ENCODE measurements at places on chromosomes 7 and 10. TPM values are rescaled to one million over a fixed set of nuclear protein-coding genes. Genes with fewer than 3 reads are reported as not detected.

GRCh38 chr10:71595649-71596048, 123.9 kb downstream of the C10orf105 start:
- DNase-seq: no peak

DNA sequence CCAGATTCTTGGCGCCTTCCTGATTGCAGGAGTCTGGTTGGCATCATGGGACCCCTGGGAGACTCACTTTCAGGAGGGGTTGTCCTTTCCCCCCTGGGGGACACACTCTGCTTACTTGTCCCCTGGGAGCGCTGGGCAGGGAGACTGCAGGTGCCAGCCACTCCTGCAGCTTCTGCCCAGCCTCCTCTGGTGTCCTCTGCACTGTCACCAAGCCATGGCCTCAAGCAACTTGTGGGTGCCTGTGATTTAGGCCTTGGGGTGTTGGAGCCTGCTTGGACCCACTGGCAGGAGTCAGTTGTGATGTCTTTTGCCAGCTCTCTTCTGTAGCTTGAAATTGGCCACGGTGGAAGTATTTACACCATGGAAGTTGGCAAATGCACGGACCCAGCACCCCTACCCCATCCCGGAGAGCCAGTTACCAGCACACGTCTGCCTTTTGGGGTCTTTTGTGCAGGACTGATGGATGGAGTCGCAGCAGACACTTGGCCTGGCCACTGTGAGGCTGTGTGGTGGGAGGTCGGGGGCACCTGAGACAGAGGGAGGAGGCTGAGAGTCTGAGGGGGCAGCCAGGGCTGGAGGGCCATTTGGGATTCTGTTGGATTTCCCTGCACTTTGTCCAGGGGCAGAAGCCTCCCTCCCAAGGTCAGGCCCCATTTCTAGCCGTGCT, 104.7 kb downstream of the LHPP start:
- DNase-seq: peak; percentile 56

GRCh38 chr7:71303566-71303965, 171.6 kb downstream of the GALNT17 start:
- no peak for DNase-seq

DNA sequence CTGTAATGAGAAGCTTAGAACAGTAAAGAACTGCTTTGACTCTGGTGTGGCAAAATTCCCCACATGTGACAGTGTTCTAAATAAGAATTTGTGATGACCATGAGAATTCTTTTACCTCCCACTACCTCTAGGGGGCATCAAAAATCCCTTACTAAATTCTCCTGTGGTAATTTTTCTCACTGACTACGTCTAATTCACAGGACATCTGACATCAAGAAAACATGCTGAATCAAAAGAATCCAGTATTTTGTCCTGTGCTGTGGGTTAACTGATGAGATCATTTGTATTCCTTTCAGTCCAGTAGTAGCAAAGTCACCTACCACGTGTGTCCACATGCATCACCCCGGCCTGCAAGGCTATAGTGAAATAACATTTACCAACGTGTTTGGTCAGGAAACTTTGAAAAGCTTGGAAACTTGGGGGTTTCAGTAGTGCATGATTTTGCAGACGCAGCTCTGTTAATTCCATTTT, 103.8 kb downstream of the ATE1 start:
- DNase-seq: no peak

DNA sequence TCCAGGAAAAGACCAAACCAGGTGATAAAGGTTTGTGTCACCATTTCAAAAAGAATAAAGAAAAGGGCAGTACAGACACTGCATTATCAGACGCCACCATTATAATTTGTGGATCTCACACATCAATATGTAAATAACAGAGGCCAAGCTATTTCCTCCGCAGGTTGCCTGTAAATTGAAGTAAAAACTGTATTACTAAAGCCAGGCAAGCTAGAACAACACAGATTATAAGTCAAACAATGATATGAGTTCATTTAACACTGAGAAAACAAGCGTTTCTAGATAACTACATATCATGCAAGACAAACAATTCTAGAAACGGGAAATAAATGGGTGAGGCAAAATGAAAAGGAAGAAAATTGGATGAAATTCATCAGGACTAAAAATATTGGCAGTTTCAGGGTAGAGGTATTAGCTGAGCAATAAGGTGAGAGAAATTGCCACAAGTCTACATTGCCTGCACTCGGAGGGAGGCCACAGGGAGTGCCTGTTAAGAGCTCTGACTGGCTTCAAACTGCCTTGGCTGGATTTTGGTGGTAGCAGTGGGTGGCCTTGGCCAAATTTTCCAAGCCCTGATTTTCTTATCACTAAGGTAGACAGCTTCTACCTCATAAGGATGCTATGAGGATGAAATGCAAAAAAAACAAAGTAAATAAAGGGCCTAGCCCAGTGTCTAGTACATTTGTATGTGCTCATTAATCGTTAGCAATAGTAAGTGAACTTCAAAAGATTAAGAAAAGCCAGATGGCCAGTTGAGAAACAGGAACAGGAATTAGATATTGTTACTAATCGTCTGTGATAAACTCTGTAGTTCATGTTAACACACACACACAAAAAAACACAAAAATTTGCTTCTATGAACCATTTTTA, 240.0 kb upstream of the NFE2L3 start:
- DNase-seq: no peak

- DNase-seq: no peak
Measured at GRCh38 chr10:108902619-108903285, 1020.6 kb downstream of the XPNPEP1 start.

GRCh38 chr10:121098211-121098610, 247.0 kb downstream of the WDR11 start:
- DNase-seq: no peak

GRCh38 chr10:46293832-46294640, 7.2 kb downstream of the ANTXRL start:
- DNase-seq: peak; percentile 75

- no peak for DNase-seq
Measured at GRCh38 chr10:103888113-103888841, 29.7 kb downstream of the STN1 start.

DNA sequence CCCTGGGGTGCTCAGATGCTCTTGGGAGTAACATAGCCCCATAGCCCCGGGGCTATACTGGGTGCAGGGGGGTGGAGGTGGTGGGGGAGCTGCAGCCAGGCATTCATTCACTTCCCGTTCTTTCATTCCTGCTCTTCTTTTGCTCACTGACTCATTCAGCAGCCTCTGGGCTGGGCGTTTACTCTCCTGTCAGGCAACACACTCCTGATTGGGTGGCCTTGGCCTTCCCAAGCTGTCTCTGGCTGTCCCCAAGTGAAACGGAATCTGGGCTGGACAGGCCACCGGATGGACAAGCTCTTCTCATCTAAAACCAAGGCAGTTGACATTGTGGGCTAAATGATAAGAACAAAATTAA, 34.6 kb downstream of the CHST3 start:
- DNase-seq: peak; percentile 85

- DNase-seq: no peak
Measured at GRCh38 chr7:14332155-14332554, 342.7 kb upstream of the ETV1 start.

The SPDYE18 gene
- total RNA-seq: not detected

The ZNF853 gene
- 8.1 TPM for total RNA-seq

The WIPF3 gene
- 0.42 TPM for total RNA-seq

The CDK14 gene
- total RNA-seq: 109 TPM

The CYP2C19 gene
- total RNA-seq: not detected

The ZNF488 gene
- total RNA-seq: not detected

The SYT15B gene
- 2.2 TPM for total RNA-seq

Data from spleen (tissue), 13 donors.